ENCODE measurements at places on chromosomes 1 and 21.

GRCh38 chr21:38440746-38441145, 57.5 kb downstream of the ERG start:
- DNase-seq, result no peak

- DNase-seq, result no peak
Measured at GRCh38 chr1:159829273-159829634, 2.6 kb downstream of the SLAMF8 start.

DNA sequence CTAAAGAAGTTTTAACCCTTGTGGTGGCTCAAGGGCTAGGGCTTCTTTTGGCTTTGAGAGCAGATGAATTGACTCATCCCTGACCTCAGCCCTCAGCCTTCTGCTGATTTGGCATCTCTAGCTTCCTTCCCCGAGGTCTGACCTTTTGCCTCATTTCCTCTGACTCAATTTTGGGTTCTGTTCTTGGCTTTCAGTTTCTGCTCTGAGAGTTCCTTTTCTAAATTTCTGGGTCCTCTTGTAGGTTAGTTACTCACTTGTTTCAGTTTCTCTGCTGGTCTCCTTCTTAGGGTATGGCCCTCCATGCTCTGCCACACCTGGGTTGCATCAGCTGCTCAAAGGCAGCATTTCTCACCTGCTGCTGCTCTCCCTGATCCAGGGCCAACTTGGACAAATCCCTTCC, 19.4 kb downstream of the PDE4B start:
- DNase-seq, result no peak

- no peak for DNase-seq
Measured at GRCh38 chr21:45352621-45353139, 52.3 kb upstream of the COL18A1 start.

- no peak for DNase-seq
Measured at GRCh38 chr1:12251442-12251841, 21.6 kb downstream of the VPS13D start.
